Daoy (cell line): ENCODE measurements at places on chromosomes 2 and 18. TPM values are rescaled to one million over a fixed set of nuclear protein-coding genes. Genes with fewer than 3 reads are reported as not detected.

- DNase-seq = no peak
Observed at GRCh38 chr2:1678609-1679008, 65.7 kb downstream of the PXDN start.

- DNase-seq = no peak
Observed at GRCh38 chr2:25829828-25830227, 48.5 kb downstream of the ASXL2 start.

- DNase-seq = no peak
Observed at GRCh38 chr2:201261471-201261870, 1.1 kb downstream of the CASP8 start.

- no peak for DNase-seq
Observed at GRCh38 chr2:144645083-144645778, 125.3 kb upstream of the ZEB2 start.

DNA sequence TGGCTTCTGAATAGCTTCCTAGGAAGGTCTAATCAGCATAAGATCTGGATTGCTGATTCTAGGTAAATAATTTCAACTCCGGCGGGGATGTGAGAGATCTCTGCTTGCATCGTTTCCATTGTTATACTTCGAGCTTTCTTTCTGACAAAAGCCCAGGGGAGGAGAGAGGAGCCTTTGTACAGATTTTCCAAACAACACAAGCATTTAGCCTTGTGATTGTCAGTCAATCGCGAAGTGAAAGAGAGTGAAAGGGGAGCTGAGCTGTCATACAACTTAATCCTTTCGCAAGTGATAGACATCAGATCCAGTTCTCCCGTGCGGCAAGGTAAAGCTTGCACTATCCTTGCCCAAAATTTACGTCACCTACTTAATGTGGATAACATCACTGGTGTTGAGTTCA lies 26.2 kb downstream of the RALB start:
- DNase-seq = no peak

- DNase-seq = no peak
Observed at GRCh38 chr2:232288489-232289030, 90.0 kb upstream of the ALPP start.

GRCh38 chr2:55153584-55154299 lies 78.4 kb downstream of the CLHC1 start:
- DNase-seq = no peak

- no peak for DNase-seq
Observed at GRCh38 chr2:237939251-237939650, 27.6 kb upstream of the UBE2F start.

GRCh38 chr2:67574230-67574629 lies 177.1 kb downstream of the ETAA1 start:
- peak; percentile 28 for DNase-seq

DNA sequence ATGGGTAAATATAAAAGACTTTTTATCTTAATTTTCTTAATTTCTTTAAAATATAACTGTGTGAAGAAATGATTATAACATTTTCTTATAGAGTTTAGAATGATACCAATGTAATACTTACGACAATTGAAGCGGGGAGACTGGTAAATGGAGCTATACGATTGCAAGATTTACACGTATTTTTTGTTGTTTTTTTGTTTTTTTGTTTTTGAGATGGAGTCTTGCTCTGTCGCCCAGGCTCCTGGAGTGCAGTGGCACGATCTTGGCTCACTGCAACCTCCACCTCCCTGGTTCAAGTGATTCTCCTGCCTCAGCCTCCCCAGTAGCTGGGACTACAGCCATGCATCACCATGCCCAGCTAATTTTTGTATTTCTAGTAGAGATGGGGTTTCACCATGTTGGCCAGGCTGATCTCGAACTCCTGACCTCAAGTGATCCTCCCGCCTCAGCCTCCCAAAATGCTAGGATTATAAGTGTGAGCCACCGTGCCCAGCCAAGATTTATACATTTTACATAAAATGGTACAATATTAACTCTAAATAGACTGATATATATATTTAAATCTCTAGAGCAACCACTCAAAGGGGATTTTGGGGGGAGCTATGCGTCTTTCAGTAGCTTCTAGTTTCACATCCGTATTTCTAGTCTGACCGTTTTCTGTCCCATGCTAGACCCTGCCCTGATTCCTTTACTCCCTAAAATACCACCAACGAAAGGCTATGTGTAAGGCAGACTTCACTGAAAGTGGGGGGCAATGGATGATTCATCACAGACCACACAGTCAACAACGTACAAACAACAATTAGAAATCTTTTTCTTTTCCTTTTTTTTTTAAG lies 28.2 kb upstream of the ATG16L1 start:
- DNase-seq = no peak

- DNase-seq = no peak
Observed at GRCh38 chr2:65386989-65387388, 45.4 kb downstream of the SPRED2 start.

DNA sequence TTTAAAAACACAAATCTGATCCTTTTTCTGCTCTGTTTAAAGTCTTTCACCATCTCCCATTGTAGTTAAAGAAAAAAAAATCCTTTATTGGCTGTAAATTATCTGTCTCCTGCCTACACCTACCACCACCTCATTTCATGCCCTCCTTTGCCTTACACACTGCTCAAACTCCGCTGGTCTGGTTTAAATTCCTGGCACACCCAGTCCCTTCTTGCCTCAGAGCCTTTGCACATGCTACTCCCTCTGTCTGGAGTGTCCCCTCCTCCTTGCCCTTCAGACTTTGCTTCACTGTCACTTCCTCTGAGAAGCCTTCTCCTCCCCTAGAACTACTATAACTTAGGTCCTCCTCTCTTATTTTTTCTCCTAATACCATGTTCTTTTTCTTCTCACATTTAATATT lies 49.6 kb downstream of the OSBPL6 start:
- no peak for DNase-seq

DNA sequence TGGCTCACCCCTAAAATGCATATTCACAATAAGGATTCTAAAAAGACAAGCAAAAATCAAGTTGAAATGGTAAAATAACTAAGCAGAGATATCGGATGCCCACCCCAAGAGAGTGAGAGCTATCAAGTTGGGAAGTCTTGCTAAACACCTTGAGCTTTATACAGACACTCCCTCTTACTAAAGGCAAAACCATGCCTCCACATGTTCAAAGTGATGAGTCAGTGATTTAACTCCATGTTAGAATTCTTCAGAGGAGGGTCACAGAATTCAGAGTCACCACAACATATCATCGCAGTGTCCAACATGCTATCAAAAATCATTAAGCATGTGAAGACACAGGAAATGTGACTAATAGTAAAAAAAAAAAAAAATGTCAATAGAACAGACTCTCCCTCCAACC lies 20.6 kb upstream of the ST8SIA3 start:
- DNase-seq = peak; percentile 9

DNA sequence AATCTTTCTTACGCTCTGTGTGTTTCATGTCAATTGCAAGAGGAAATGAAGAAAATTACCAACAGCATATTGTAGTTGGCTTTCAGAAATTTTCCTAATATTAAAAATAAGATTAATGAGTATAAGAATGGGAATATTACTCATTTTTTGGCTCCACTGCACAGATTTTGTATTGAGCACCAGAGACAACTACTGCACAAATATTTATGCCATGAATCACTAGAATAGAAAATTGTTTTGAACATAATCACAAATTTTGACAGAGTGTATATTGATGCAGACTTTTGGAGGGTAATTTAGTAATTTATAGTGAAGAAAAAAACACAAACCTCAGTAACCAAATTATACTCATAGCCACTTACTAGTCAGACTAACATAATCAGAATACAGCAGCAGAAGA lies 118.3 kb downstream of the DOK6 start:
- no peak for DNase-seq

GRCh38 chr18:59851784-59852399 lies 47.9 kb upstream of the PMAIP1 start:
- no peak for DNase-seq

- DNase-seq = peak; percentile 39
Observed at GRCh38 chr2:120737340-120738101, 1.9 kb downstream of the GLI2 start.

DNA sequence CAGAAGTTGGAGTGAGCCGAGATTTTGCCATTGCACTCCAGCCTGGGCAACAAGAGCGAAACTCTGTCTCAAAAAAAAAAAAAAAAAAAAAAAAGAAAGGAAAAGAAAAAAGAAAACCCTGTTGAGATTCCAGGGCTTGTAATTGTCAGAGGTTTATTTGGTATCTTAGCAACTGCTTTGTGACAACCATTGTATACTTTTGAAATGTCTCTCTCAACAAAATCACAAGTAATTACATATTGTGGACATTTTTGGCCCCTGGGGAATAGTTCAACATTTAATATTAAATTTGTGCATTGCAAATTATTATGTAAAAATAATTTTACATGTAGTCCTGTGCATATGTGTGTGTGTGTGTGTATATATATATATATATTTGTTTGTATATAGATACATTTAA lies 270.8 kb downstream of the GALNT13 start:
- DNase-seq = no peak

GRCh38 chr18:75142677-75143076 lies 66.3 kb downstream of the PTGR3 start:
- DNase-seq = no peak

DNA sequence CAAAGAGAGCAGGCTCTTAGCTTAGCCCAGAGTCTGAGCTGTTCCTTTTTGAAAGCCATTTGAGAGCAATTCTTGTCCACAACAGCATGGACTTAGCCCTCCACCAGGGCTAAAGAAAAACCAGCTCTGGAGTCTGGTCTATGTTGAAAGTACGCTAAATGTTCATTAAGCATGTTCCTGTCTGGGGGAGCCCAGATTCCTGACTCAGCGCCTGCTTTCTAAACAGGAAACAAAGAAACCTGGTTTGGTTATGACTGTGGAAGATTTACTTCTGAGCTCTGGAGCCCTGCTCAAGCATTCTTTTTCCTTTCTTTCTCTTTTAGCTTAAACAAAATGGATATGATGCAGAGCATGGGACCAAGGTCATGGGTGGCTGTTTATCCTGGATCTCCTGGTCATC lies 279.8 kb downstream of the RBM43 start:
- DNase-seq = peak; percentile 4

DNA sequence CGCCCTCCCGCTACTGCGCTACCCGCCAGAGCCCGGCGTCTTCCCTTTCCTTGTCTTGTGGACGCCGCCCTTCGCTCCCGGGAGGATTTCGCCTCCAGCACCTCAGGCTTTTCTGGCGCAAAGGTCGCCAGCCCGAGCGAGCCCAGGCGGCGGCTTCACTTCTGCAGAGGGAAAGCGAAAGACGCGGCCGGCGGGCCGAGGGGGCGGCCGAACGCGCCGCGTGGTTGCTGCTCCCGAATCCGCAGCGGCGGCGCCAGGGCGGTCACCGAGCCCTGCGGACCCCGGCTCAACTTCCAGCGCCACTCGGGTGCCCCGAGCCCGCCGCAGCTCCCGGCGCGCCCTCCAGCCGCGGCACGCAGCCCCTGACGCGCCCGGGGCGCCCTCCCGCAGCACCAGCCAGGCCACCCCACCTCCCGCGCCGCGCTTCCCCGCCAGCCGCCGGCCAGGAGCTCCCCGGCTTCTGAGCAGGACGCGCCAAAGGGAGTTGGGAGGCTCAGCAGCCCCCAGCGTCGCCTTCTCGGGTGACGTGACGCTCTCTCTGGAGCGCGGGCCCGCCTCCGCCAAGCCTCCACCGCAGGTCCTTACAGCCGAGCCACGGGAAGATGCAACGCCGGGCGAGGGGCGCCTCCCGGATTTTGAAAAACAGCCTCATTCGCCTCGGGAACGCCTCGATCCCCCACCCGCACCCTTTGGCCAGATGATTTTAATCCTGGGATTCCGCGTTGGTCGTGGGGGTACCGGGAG lies 84.9 kb upstream of the EPB41L3 start:
- peak; percentile 55 for DNase-seq

DNA sequence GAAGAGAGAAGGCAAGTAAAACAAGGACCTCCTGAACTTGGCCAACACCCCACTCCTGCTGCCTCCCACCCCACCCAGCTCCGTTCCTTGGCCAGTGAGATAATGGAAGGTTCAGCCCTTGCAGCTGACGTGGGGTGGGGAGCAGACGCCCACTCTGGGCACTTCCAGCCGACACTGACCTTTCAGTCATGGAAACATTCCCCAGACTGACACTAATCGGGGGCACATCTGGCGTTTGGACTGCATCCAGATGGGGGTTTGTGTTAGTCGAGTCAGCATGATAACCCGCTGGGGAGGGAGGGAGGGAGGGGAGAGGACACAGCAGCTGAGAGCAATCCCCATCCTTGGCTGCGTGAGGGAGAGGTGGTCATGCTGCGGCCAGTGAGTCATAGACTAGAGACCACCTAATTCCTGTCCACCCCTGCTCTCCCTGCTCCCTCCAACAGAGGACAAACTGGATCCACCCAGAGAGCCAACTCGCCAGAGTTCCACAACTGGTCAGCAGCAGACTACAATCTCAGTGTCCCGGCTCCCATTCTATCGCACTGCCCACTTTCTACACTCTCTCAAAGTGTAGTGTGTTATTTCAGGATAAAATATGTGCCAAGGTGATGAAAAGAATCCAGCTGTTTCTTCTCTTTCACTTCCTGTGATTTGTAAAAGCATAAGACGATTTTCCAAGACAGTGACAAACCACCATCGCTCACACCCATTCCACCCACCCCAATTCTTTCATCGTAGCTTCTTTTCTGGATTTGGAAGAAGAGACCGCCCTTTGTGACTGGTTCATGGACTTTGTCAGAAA lies 115.4 kb upstream of the PKDCC start:
- DNase-seq = peak; percentile 76

GRCh38 chr2:38129481-38129880 lies 53.5 kb upstream of the CYP1B1 start:
- DNase-seq = no peak

DNA sequence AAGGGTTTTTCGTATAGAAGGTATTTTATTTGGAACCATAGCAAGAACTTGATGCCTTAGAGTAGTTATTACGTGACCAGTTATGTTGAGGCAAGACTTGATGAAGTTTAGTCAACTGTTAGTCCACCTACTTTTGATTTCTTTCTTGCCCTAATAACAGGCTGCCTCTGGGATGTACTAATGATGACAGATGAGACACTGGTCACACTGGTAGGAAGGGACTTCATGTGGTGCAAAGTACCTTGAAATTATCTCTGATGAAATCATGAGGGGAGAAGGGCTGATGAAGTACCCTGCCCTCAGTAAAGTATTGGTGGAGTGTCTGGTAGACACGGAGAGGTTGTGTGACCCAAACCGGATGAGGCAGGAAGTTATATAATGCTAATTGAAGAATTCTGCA lies 5.4 kb downstream of the DIS3L2 start:
- DNase-seq = no peak

DNA sequence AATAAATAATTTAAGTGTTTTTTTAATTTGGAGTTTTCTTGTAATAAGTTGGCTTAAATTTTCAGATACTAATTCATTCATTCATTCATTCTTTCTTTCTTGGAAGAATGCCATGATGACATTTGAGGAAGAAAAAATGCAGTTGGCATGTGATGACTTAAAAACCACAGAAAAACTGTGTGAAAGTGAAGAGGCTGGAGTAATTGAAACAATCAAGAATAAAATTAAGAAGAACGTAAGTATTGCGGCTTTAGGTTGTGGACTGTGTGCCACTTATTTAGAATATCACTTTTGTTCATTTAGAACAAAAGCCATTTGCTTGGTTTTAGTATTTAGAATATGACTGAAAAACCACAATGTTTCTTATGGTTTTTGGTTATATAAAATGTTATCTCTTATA lies 51.4 kb downstream of the TTC39C start:
- DNase-seq = no peak

Gene GPAT2
- total RNA-seq = 0.06 TPM in 1 of 2 replicates, not detected in the other

Gene KCNK3
- total RNA-seq = 0.03 and 0.80 TPM in 2 replicates

Gene LRRC30
- total RNA-seq = not detected in 2 replicates

Gene XIRP2
- total RNA-seq = not detected in 2 replicates

Gene RAD51AP2
- not detected in 2 replicates for total RNA-seq

Gene COL6A3
- total RNA-seq = 268 and 296 TPM in 2 replicates

Gene SFTPB
- total RNA-seq = not detected in 2 replicates

Gene MYO7B
- 0.27 and 0.91 TPM in 2 replicates for total RNA-seq

Gene POTEI
- 0.06 and 0.40 TPM in 2 replicates for total RNA-seq

Gene INHBB
- total RNA-seq = 0.29 and 1.0 TPM in 2 replicates

Gene DOCK10
- 29.9 and 37.2 TPM in 2 replicates for total RNA-seq

Gene LCT
- total RNA-seq = 0.40 TPM in 1 of 2 replicates, not detected in the other

Gene STK39
- total RNA-seq = 22.5 and 27.3 TPM in 2 replicates
